ENCODE measurements at places on chromosomes 3 and 15.

DNA sequence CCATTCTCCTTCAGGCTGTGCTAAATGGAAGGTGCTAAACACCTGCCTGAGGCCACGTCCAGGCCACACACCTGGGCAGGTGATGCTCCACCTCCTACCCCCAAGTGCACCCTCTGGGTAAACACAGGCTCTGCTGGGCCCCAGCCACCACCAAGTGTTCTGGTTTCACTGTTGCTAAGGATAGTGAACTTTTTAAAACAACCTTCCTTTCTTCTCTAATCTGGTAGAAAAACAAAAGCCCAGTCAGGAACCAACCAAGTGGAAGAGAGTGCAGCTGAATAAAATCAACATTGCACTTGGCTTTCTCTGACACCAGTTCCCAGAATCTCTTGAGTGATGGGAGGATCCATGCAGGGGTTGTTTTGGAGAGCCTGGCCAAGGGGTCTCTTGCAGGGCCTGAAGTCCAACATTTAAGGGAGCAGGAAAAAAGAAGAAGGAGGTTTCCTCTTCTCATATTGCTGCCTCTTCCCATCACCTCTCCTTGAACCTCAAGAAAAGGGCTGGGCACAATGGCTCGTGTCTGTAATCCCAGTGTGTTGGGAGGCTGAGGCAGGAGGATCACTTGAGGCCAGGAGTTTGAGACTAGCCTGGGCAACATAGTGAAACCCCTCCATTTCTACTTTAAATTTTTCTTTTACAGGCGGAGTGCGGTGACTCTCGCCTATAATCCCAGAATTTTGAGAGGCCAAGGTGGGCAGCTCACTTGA lies 26.2 kb upstream of the ATP13A3 start:
- DNase-seq, result no peak

GRCh38 chr15:44010089-44010488 lies 183.3 kb downstream of the WDR76 start:
- DNase-seq, result peak; percentile 42

DNA sequence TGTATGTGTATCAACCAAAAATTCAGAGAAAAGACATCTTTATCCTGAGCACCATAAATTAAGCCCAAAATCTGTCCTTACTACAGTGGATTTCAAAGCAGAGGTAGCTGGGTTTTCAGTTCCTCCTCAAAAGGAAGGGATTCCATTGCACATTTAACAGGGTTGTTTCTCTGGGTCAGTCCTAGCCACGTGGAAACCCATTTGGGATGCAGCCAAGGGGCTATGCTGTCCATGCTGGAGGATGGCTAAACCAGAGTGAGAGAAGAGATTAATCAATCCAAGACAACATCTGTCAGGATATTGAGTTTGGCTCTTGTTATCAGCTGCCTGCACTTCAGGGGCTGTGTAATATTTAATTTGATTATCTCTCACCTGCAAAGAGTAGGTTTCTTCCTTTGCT lies 28.1 kb downstream of the LSAMP start:
- DNase-seq, result no peak

GRCh38 chr3:42685891-42686820 lies 819 bp downstream of the KLHL40 start:
- DNase-seq, result no peak

DNA sequence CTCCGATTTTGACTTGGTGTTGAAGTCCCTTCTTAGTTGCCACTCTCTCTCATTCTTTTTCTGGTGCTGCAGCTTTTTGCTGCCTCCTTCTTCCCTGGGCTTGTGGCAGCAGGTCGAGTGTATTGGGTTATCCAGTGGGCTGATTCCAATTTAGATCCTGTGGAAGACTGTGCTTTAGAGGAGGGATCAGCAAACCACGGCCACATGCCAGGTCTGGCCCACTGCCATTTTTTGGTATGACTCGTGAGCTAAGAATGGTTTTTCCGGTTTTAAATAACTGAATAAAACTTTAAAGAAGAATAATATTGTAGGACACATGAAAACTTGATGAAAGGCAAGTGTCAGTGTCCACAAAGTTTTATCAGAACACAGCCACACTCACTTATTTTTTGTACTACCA lies 330.5 kb downstream of the ROBO2 start:
- peak; percentile 45 for DNase-seq

GRCh38 chr3:101936419-101937356 lies 87.4 kb downstream of the NFKBIZ start:
- DNase-seq, result peak; percentile 68

DNA sequence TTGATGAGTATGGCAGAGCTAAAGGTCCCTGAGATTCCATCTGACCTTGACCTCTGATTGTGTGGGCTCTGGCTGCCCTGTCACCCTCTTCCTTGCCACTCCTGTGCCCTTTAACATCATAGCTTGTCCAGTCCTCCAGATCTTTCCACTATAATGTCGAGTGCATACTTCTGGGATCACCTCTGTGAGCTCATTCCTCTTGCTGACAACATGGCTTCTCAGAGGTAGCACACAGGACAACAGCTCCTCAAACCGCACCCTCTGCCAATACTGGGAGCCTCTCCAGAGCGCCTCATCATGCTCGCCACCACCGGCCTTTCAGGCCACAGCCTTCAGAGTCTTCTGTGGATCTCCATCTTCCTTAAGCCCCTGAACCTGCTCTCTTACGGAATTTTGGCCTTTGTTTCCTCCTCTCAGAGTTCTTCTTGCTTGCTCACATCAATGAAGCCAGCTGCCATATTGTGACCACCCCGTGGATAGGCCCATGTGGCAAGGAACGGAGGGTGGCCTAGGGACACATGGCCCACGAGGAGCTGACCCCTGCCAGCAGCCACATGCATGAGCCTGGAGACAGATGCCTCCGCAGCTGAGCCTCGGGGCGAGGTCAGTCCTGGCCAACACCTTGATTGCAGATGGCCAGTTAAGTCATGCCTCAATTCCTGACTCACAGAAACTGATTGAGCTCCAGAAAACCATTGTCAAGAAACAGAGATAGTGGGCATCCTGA lies 31.1 kb downstream of the PLA2G4D start:
- DNase-seq, result no peak

- no peak for DNase-seq
Measured at GRCh38 chr15:27183201-27183600, 212.2 kb downstream of the GABRG3 start.

DNA sequence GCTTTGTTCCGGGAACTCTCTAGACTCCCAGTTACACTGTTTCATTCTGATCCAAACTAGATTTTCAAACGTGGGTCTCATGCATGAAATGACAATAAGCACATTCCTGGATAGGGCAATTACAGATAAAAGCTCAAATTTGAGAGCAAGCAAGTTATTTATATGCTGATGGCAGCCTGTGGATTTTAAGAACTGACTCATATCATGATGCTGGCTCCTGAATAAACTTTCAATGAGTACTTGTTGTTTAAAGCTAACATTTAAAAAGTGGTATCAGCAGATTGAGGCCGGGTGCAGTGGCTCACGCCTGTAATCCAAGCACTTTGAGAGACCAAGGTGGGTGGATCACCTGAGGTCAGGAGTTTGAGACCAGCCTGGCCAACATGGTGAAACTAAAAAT lies 66.6 kb downstream of the LEO1 start:
- no peak for DNase-seq

GRCh38 chr3:158169091-158169491 lies 59.2 kb downstream of the RSRC1 start:
- DNase-seq, result no peak

DNA sequence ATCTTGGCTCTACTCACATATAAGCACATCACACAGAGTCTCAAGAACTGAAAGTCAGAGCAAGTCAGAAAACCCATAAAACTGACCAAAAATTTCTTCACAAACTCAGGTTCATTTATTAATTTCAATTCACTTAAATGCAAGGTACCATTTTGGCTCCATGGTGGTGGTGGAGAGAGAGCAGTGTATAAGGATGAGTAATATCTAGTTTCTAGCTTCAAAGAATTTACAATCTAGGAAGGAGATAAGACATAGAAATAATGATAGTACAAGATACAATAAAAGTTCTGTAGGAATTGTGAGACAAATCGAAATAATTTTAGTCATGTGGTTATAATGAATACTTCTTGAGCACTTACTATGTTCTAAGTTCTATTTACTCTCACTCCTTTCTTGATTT lies 6.7 kb upstream of the TP53BP1 start:
- DNase-seq, result no peak

- DNase-seq, result peak; percentile 12
Measured at GRCh38 chr3:193665370-193665989, 72.5 kb downstream of the OPA1 start.

GRCh38 chr3:3085782-3086181 lies 24.4 kb downstream of the IL5RA start:
- DNase-seq, result no peak

DNA sequence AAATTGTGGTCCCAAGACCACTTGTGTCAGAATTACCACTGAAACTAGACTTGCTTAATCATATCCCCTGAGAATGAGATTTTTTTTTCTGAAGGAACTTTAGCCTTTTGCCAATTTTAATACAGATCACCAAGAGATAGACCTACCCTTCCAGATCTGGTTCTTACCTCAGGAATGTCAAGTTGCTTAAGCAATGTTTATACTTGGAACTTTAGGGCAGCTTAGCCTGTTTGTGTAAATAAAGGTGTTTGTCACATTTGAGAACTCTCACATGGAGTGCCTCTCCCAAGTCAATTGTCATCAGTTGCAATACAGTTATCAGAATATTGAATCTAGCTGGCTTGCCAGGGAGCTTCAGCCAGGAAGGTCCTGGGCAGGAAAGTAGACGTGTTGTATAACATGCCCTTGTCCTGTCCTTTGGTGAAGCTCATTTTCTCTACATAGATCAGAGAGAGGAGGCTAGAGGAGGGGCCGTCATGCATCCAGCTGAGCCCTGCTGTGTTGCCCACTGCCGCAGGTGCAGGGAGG lies 3.9 kb downstream of the GPD1L start:
- no peak for DNase-seq

- DNase-seq, result no peak
Measured at GRCh38 chr3:177642804-177643125, 445.5 kb upstream of the TBL1XR1 start.
